EH (cell line): ENCODE measurements at places on chromosomes 16 and 17.

- DNase-seq, result no peak
These were observed 12.2 kb upstream of the CBFA2T3 start for GRCh38 chr16:88988980-88989811.

- DNase-seq, result peak; percentile 76
These were observed 611.3 kb upstream of the SALL1 start for GRCh38 chr16:51762081-51762996.

DNA sequence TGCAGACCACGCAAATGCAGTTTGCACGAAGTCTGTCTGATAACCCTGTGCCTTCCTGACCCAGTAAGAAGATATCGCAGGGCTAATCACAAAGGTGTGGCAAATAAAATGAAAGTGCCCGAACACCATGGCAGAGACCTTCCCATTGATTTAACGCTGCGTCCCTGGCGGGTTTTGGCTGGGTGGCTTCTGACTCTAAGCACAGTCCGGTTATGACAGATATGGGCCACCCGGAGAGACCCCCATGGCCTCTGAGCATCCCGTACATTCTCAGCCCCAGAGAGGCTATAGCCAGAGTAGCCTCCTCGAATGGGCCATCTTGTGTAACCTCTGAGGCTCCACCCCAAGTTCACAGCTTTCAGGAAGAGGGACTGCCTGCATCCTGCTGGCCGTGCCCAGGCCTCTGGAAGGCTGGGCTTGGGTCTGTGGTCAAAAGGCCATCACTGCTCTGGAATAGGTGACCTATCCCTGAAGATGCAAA is 5.5 kb downstream of the FOXC2 start:
- DNase-seq, result peak; percentile 68

DNA sequence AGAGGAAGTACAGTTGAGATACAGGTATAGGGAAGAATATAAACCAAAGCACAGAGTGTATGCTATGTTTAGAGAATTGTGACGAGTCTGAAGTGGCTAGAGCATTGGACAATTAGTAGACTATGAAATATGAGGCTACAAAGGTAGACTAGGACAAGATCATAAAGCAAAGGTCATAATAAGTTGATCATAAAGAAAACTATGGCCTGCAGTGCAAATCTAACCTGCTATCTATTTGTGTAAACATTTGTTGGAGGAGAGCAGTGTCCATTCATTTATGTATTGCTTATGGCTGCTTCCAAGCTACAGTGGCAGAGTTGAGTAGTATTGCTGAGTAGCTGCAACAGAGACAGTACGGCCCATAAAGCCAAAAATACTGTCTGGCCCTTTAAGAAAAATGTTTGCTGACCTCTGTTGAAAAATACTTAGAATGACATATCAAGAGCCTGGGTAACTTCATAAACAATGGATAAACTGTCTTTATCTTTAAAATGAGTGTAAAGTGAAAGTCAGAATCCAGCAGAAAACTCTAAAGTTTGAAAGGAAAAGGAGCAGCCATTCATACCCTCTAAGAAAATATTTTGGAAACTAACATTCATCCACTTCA is 14.5 kb upstream of the OR1E2 start:
- DNase-seq, result no peak

GRCh38 chr17:70405492-70406220 is 236.3 kb downstream of the KCNJ2 start:
- peak; percentile 40 for DNase-seq
